NCI-H774 (cell line): ENCODE measurements at places on chromosomes 3 and 15.
A peak's percentile ranks its signal among the peaks of the same experiment; 100 is the strongest.

DNA sequence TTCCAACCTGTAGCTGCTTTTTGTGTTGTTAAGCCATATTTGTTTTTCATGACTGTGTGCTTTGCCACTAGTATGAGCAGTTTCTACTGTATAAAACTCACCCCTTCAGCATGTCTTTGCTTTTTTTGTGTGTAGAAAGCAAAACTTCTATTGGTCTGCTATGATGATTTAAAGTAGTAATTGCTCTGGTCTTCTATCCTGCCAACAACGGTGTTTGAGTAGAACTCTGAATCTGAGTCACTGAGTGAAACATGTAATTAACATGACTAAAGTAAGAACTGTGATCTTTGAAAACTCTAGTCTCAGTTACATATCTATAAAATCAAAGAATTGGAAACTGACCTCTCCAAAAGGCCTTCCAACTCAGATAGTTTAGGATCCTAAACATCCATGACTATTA, 133.6 kb downstream of the TPRG1 start:
- peak; percentile 45 for DNase-seq

DNA sequence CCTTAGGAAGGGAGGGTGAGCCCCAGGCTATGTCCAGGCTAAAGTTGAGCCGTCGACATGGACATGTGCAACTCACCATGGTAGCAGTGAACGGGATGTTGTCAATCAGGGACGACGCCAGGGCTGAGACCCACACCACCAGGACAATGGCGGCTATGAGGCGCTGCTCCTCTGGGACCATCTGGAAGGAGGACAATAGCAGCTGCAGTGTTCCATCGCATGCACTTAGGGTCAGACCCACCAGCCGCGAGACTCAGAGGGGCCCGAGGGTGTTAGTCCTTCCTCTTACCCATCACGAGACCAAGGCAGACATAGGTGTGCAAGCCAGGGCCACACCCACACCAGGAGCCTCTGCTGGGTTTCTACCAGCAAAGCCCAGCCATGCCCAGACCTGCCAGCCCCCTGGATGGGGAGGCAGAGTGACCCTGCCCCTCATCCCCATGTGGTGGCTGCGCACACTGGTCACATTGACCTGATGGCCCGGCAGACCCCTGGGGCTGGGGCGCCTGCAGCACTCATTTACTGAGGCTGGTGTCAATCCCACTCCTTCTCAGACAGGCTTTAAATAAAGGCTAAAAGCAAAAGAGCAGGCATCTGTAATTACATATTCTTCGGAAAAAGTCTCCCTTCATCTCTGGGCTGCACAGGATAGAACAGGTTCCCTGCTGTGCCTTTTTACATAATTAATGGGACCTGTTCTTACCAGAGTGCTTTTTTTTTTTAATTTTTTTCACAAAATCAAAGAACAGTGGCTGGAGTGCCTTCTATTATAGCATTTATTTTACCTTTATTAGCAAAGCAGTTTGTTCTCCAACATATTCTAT, 227.8 kb downstream of the OCA2 start:
- no peak for DNase-seq

- DNase-seq: peak; percentile 43
Observed at GRCh38 chr3:172675441-172676193, 35.2 kb downstream of the NCEH1 start.

DNA sequence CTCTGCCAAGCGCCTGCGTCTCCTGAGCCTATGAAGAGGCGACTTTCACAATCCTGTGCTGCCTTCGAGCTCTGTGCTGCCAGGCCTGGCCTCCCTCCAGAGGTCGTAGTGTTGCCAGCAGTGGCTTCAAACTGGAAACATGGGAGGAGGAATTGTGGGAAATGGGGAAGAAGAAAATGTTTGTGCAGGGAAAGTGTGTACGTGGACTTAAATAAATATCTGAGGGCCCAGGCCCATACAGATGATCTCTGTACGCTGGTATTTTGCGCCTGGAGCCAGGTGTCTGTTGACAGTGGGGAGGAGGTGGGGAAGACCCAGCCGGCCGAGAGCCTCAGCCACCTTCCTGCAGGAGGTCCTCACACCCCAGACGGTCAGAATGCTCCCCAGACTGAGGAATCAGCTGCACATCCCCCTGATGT, 44.6 kb downstream of the ZBTB38 start:
- DNase-seq: peak; percentile 55

- DNase-seq: no peak
Observed at GRCh38 chr3:54575618-54575960, 352.3 kb downstream of the LRTM1 start.

- no peak for DNase-seq
Observed at GRCh38 chr3:47221798-47222197, 57.9 kb upstream of the SETD2 start.

GRCh38 chr3:79871656-79872055, 103.9 kb upstream of the ROBO1 start:
- no peak for DNase-seq

- no peak for DNase-seq
Observed at GRCh38 chr15:39458131-39458530, 122.7 kb upstream of the THBS1 start.

DNA sequence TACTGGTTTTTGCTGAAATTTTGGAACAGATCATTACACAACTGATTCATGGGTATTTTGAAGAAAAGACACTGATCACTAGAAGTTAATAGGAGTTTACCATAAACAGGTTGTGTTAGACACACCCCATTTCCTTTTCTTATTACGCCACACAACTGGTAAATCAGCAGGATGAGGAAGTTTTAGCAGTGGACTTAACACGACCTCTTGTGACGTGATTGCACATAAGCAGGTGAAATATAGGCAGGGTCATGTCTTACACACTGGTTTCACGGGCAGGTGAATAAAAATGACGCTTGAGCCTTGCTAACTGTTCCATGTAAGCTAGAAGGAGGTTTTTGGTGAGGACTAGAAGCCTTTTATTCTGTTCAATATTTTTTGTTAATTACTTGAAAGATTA, 27.1 kb upstream of the TPRG1 start:
- no peak for DNase-seq

- no peak for DNase-seq
Observed at GRCh38 chr3:195440379-195440778, 2.4 kb downstream of the ACAP2 start.

DNA sequence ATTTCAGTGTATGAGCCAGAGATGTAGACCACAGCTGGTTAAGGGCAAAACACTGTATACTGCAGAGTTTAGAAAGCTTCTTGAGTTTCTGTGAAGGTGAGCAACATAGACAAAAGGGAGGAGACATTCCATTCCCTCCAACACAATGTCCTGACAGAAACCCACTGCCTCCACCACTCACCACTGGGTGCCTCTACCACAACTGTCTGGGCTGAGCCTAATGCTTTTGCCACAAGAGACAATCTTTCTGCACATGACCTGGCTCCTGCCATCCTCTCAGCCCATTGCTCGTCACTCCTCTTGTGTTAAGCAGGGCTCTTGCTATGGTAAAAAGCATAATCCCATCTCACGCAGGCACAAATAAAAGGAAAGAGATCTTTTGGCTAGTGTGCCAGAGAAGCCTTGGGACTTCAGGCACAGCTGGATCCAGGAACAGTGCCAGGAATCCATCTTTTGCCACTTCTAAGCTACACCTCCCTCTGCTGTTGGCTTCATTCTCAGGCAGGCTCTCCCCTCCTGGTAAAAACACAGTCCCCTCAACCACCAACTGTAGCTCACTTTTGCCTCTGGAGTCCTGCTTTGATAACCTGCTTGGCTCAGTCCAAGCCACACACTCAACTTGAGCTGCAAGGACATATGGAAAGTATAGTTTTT, 140.6 kb upstream of the PRR20G start:
- DNase-seq: no peak

DNA sequence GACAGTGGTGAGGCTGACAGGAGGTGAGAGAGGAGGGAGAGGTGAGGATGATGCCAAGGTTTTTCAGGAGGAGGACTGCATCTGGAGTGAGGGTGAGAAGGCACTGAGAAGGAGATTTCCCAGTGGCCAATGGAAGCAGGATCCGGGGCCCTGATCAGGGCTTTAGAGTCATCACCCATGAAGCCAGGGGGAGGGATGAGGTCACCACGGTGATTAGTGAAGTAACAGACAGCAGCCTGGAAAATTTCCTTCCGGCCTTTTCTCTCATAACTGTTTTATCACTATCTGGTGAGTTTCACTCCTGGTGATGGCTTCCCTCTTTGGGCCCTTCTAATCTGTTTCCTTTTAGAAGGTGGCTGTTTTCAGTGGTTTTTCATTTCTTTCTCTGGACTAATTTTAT, 80.5 kb upstream of the WNT5A start:
- no peak for DNase-seq

DNA sequence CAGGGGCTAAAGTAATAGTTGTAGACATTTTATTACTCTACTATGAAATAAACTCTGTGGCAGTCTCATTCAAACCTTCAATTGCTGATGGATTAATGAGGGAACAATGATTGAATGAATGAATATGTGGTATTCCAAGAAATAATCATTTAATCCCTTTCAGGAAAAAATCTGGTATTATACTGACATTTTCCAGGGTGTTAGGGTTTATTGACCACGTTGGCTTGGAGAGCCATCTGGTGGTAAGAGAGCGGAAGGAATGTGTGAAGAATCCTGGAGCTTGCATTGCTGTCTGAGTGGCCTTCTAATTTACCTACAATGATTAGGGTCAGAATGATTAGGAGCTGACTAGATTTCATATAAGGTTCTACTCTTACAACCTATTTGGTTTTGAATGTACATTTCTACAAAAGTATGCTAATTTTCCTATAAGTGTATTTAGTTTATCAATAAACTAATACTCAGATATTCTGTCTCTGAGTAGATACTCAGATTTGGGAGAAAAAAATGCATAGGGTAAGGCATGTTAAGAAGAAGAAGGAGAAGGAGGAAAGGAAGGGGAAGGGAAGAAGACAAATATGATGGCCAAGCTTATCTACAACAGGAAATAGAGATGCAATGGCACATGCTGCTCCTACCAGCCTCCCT, 249.9 kb downstream of the ROBO1 start:
- no peak for DNase-seq

GRCh38 chr15:75712668-75713337, at the start of gene CSPG4:
Gene CSPG4, minus strand, starts transcription at chr15:75712848. Its CDS starts 93 bp downstream, at chr15:75712755.
- no peak for DNase-seq

DNA sequence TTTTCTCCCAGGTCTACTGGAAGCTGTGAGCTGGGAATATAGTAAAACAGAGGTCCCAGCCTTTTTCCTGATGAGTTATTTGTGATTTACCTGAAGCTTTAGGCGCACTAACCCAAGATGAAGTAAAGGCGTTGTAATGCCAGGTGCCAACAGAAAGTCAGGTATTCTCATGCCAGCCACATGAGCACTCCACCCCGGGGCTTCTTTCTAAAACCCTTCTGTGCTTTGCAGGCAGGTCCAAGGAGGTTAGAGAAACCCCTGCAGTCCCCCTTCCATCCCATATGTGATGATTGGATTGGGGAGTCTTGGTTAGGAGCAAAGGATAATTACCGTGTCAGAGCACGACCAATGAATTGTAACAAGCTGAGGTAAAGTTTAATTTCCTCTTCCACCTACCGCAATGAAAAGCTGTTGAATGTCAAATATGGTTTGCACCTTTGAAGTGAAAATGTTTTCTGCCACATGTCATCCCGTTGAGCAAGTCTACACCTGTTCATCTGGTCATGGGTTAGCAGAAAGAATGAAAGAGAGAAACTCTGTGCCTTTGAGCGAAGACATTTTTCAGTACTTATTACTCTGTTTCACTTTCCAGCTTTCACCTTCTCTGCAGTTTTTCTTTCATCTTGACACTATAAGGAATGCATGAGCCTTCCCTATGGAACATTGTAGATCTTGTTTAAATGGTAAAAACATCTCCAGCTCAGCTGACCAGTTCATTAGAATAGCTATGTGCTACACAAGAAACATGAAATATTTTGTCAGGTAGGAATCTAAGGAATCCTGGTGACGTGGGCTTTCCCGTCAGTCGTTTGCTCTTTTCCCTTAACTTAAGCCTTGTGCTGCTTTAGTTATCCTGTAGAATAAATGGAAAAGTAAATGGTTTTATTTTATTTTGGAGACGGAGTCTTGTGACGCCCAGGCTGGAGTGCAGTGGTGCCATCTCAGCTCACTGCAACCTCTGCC, 204.6 kb upstream of the IL12A start:
- no peak for DNase-seq

- no peak for DNase-seq
Observed at GRCh38 chr3:69386556-69387385, 883 bp upstream of the FRMD4B start.

GRCh38 chr3:4888913-4889846, 90.1 kb upstream of the BHLHE40 start:
- DNase-seq: no peak

DNA sequence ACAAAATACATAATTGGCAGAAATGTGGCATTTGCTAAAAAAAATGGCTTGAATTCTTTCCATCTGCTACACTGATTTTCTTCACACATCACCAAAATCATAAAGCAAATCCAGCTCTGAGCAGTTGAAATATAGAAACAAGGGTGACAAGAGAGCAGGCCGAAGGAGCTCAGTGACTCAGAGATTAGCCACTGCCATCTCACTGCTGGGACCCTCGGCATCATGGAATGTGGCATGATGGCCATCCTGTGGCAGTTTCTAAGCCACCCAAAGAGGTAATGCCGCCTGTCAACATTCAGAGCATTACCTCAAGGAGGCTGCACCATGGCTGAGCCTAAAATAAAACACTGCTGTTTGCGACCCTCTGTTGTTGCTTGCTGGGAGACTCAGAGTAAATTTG, 80.5 kb upstream of the OSBPL11 start:
- no peak for DNase-seq

GRCh38 chr3:135412475-135412874, 553.1 kb upstream of the PPP2R3A start:
- DNase-seq: peak; percentile 65

DNA sequence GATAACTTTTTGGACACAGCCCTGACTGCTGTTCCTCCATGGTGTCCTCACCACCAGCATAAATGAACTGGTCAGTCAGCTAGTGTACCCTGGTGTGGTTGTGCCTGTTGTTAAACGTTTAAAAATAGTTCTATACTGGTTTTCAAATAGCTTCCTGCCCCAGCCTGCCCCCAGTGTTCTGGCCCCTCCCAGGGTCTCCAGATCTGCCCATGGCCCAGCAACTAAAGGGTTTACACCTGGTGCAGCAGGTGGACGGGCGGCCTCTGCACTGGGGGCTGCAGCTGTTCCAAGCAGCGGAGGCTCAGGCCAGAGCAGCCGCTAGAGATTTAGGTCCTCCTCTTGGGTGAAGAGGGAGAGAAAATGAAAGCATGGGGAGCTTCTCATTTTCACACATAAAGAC, 6.1 kb upstream of the NR2E3 start:
- DNase-seq: no peak

GRCh38 chr15:100372739-100373119, 31.0 kb upstream of the ADAMTS17 start:
- no peak for DNase-seq

- DNase-seq: peak; percentile 85
Observed at GRCh38 chr15:69058830-69059556, 44.5 kb downstream of the NOX5 start.

GRCh38 chr3:50612970-50613846, 1.6 kb upstream of the CISH start:
- no peak for DNase-seq

GRCh38 chr3:171851660-171852058, 8.5 kb downstream of the TMEM212 start:
- DNase-seq: no peak
